ENCODE measurements at places on chromosomes 1 and 21.

GRCh38 chr1:24067978-24068377 lies 44.0 kb downstream of the MYOM3 start:
- no peak for DNase-seq

DNA sequence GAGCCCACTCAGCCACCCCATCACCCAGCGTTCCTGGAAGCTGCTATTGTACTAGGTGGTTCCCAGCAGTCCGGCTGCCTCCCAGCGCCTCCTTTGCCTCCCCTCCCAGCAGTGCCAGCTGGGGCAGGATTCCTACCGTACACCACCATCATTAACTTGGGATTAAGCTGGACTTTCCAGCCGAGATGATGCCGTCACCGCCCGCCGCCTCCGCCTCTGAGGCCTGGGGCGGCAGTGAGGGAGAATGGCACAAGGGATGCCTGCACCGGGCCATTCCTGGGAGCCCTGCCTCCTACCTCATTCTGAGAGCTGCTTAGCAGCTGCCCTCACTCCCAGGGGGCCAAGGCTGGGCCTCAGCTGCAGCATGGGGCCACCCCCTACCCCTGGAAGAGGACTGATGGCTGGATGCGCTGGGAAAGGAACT lies 13.2 kb downstream of the CNTN2 start:
- DNase-seq, result no peak

DNA sequence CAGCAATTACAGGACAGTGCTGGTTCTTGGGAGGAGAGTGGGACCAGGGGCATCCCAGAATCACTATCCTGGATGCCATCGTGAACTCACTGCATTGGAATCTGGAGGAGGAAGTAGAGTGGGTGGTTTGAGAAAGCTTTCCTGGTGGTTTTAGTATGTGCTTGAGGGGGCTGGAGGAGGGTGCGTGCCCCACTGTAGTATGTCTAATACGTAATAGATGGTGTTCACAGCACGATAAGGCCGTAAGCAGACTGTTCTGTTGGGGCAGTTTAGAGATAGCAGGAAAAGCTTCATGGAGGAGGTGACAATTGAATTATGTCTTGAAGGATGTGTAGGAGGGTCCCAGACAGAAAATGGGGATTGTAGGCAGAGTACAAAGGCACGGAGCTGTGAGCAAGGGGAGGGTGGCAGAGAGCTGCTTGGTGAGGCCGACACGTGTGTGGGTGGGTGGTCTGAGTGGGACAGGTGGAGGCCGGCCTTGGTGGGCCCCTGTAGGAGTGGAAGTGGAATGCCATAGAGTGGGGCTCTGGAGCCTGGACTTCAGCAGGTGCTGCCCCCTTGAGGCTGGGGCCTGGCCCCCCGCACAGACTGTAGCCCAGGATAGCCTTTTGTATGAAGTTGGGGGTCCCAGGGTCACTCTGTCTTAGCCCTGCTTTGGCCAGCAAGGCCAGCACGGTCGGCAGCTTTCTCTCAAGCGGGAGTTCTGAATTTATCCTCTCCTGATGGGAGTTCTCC lies 37.0 kb downstream of the IL6R start:
- no peak for DNase-seq

DNA sequence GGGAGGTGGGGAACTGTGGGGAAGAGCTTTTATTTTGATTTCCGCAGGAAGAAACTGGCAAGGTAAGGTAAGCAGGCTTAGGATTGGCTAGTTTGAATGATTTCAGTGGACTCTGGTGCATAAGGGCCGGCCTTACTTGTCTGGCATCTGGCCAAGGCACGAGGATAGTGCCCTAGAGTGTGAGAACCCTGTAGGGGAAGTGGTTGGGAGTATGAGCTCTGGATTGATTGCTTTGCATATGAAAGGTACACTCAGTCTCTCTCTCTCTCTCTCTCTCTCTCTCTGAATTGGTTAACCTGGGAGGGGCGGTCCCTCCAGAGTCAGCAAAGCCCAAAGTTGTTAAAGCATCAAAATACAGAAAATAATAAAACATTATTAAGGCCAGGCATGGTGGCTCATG lies 463.0 kb downstream of the SIPA1L2 start:
- no peak for DNase-seq

- no peak for DNase-seq
Measured at GRCh38 chr1:150237746-150238145, 1.8 kb upstream of the ANP32E start.

GRCh38 chr1:30452170-30452569 lies 271.2 kb downstream of the MATN1 start:
- DNase-seq, result no peak

DNA sequence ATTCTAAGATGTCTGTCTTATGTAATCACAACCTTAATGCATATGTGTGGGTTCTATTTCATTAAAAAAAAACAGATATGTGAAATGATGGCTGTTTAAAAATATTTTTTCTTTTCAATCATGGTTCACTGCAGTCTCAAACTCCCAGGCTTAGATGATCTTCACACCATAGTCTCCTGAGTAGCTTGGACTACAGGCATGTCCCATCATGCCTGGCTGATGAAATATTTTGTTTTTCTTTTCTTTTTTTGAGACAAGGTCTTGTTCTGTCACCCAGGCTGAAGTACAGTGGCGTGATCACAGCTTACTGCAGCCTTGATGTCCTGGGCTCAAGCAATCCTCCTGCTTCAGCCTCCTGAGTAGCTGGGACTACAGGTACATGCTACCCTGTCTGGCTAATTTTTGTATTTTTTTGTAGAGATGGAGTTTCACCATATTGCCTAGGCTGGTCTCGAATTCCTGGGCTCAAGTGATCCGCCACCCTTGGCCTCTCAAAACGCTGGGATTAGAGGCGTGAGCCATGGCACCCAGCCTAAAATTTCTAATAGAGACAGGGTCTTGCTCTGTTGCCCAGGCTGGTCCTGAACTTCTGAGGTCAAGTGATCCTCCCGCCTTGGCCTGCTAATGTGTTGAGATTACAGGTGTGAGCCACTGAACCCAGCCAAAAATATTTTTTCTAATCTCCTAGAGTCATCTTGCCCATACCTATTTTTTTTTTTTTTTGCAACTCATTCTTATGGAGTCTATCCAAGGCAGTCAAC lies 67.6 kb downstream of the GIPC2 start:
- DNase-seq, result no peak

- DNase-seq, result no peak
Measured at GRCh38 chr21:16821588-16821987, 691.3 kb upstream of the CXADR start.

- no peak for DNase-seq
Measured at GRCh38 chr1:54064299-54064698, 10.9 kb downstream of the TCEANC2 start.

DNA sequence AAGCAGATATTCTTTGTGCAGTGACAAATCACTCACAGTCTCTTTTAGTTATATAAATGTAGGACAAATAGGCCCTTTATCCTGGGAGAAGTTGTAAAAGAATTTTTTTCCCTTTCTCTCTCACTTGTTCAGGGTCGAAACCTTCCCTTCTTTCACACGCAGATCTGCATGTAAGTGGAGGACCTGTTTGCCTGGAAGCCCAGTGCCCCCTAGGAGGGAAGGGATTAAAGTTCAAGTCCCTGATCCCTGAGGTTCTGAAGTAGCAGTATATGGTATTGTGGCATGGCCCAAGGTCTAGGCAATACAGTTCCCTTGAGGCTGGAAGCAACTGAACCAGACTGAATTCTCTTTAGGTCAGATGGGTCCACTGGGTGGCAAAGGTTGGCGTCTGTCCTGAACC lies 48.6 kb upstream of the PTGFRN start:
- no peak for DNase-seq

- no peak for DNase-seq
Measured at GRCh38 chr1:89842567-89843272, 21.9 kb downstream of the LRRC8D start.

DNA sequence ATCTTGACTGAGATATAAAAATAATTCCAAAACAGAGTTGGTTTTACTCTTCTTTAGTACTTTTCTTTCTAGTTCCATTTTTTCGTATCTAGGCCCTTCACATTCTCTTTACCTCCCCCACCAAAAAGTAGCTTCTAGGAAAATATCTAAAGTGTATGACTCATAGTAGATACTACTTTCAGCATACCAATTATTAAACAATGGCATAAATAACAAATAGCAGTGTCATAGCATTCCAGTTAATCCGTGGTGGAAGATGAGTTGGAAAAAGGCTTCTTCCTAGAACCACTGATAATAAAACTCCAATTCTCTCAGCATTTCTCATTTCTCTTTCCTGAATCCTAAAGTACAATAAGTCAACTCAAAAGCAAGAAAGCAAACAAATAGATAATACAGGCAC lies 859.0 kb upstream of the B3GALT2 start:
- no peak for DNase-seq

- no peak for DNase-seq
Measured at GRCh38 chr1:20666804-20667203, 5.6 kb upstream of the DDOST start.

DNA sequence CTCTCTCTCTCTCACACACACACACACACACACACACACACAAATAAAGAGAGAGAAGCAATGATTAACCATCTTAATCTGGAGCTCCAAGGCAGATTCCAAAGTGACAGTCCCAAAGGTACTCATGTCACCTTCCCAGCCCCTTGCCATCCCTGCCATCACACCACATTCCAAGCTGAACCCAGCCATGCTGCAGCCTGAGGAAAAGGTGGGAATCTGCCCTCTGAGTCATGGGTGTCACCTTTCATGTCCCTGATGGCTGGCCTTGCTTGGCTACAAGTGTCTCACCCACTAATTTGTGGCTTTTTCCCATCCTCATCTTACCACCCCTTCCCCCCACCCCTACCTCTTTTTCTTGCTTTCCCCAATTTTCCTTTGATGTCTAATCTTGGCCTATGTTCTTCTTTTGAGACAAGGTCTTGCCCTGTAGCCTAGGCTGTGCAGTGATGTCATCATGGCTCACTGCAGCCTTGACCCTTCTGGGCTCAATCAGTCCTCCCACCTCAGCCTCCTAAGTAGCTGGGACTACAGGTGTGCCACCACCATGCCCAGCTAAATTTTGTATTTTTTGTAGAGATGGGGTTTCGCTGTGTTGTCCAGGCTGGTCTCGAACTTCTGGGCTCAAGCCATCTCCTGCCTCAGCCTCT lies 3.2 kb downstream of the ANXA9 start:
- no peak for DNase-seq

GRCh38 chr1:93844262-93845045 lies 34.6 kb downstream of the DNTTIP2 start:
- DNase-seq, result peak; percentile 71
